ENCODE measurements at places on chromosomes 4 and X.

DNA sequence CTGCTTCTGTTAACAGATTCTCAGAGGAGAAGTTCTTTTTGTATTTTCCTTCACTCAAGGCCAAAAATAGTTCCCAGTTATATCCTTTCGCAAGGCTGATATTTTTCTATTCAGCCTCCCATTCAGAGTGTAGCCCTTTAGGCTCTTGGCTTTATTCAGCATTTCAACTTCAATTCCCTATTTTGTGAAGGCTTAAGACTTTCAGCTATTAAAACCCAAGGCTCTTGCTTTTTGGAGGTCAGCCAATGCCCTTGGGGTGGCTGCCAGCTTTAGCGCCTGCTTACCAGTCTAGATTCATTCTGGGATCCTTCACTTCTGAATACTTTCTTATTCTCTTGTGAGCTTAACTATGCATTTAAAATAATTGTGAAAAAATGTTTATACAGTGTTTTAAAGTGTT, 57.3 kb upstream of the ADGRA3 start:
- no peak for DNase-seq

DNA sequence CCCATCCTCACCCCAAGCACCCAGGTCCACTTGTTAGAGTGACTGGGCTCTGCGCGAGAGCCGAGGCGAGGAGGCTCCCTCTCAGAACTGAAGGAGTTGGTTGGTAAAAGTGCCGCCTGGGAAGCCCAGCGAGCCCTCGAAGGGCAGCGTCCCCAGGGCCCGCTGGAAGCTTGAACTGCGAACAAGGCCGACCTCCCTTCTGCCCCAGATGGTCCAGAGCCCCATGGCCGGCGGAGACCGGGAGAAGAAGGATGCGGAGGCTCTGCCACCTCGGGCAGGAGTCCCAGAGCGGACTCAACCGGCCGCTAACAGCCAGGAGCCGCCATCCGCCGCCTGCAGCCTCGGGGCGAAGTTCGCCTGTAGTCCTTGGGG, 116.3 kb upstream of the TEX13C start:
- DNase-seq: no peak

DNA sequence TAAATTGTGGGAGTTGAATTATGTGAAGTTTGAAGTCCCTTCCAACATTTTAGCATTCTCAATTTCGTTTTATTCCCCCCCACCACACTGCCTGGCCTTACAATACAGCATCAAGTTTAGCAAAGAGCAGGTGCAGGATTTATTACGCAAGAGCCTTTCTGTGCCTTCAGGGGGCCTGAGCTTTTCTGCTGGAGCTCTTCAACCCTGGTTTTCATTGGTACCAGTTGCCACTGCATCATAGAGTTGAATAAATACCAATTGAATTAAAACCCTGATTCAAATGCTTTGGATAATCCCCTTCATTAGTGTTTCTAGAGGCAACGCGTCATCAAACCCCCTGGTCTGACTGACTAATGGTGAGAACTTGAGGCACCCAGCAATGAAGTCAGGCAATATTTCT, 43.6 kb upstream of the KIT start:
- DNase-seq: no peak

DNA sequence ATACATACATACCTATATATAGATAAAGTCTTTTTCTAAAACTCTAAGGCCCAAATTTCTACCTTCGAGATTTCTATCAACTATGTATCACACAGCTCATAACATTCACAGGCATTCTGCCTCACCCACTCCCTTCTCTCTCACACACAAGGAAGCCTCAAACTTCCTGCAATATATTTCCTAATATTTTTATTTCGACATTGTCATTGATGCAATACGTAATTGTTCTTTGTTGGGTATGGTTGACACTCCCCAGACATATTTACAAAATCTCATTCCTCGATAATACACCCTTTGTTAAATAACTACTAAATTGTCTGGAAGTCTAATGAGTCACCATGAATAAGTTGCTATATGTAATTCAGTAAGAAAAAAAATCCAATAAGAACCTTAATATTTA, 143.5 kb downstream of the HNRNPD start:
- no peak for DNase-seq

- peak; percentile 41 for DNase-seq
These were observed 18.5 kb upstream of the DRD5 start for GRCh38 chr4:9762823-9763475.
